ENCODE measurements at places on chromosomes 12 and 14. TPM values are rescaled to one million over a fixed set of nuclear protein-coding genes. Genes with fewer than 3 reads are reported as not detected.

GRCh38 chr14:22332686-22333421 is 256.2 kb downstream of the DAD1 start:
- no peak for DNase-seq

DNA sequence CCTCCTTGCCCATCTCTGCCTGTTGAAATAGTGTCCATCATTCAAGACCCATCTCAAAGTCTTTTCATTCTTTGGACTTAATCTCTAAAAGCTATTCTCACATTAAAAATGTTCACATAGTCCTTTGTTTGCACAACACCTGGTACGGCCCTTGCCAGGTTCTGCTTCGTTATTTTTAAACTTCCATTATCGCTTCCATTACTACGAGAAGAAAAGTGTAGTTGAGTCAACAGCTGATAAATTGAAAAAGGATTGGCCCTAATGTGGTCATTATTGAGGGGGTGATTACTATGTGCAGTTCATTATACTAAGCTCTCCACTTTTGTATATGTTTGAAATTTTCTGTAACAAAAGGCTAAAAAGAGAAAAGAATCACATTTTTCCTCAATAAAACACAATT is 17.8 kb downstream of the KCNJ8 start:
- no peak for DNase-seq

DNA sequence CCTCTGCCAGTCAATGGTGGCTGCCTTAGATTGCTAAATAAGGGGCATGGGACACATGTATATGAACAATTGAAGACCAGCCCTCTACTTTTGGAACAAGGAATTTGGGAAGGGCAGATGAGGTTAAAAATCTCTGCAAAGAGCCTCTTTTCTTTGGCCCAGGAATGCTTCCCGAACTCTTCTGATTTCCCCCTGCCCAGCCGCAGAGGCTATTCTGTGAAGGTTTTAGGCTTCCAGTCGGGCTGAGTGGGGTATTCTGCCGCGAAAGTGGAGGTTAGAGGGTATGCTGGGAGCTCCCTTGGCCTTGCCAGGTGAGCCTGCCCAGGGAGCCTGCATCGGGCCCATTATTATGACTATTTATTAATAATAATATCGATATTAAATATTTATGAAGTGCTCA is 1.2 kb downstream of the POU6F1 start:
- peak; percentile 31 for DNase-seq

DNA sequence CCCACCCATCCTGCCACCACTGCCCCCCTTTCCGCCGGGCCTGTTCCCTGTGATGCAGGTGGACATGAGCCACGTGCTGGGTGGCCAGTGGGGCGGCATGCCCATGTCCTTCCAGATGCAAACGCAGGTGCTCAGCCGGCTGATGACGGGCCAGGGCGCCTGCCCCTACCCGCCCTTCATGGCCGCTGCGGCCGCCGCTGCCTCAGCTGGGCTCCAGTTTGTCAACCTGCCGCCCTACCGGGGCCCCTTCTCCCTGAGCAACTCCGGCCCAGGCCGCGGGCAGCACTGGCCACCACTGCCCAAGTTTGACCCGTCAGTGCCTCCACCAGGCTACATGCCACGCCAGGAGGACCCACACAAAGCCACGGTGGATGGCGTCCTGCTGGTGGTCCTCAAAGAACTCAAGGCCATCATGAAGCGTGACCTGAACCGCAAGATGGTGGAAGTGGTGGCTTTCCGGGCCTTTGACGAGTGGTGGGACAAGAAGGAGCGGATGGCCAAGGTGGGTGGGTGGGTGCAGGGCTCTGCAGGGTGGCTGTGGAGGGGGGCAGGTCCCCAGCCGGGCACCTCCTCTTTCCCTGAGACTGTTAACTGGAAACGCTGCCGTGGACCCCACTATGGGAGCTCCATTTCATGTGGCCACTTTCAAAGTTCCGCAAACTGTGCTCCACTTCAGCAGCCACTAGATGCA is 10.8 kb downstream of the SETD1B start:
- DNase-seq: no peak

GRCh38 chr12:91332302-91332701 is 149.7 kb upstream of the DCN start:
- DNase-seq: no peak

- no peak for DNase-seq
Observed at GRCh38 chr12:12079291-12079690, 8.6 kb downstream of the BCL2L14 start.

- no peak for DNase-seq
Observed at GRCh38 chr14:103205541-103205906, 82.3 kb downstream of the TNFAIP2 start.

GRCh38 chr14:54189748-54190354 is 207.0 kb upstream of the CDKN3 start:
- DNase-seq: no peak

LRFN5 gene
- total RNA-seq: 0.12 TPM

GUCY2C gene
- total RNA-seq: not detected

- no peak for DNase-seq
Observed at GRCh38 chr12:2643576-2644135, 151.1 kb upstream of the FKBP4 start.

DNA sequence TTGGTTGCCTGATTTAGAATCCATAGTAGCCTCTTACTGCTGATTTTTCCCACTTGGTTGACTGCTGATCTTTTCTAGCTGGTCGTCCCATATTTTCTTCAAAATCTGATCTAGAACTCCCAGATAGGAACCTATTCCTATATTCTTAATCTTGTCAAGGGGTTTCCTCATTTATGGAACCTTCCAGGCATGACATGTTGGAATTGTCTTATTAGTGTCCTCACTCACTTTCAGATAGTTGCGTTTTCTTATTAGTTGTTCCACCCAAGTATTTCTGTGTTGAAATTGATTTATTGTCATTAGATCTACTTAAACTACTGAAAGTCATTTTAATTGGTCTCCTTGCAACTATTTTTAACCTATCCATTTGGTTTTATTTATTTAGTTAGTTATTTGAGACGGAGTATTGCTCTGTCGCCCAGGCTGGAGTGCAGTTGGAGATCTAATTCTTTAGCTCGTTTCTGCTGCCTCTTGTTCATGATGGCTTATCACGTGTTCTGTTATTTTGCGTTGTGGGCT is 25.0 kb downstream of the KTN1 start:
- DNase-seq: no peak
